ENCODE measurements at places on chromosomes 11 and 22. TPM values are rescaled to one million over a fixed set of nuclear protein-coding genes. Genes with fewer than 3 reads are reported as not detected.

Gene LRRC74B
- polyA plus RNA-seq, result not detected

Gene IGLL1
- polyA plus RNA-seq, result not detected

Gene ABTB2
- polyA plus RNA-seq, result 5.9 TPM

Gene BRD1
- 19.5 TPM for polyA plus RNA-seq

Gene TRIM49D1
- polyA plus RNA-seq, result not detected

Gene SCGB1C1
- not detected for polyA plus RNA-seq

Gene MS4A4A
- polyA plus RNA-seq, result 3.2 TPM

Gene NDUFS8
- 203 TPM for polyA plus RNA-seq

Gene OR6A2
- polyA plus RNA-seq, result not detected

Gene OR51B4
- polyA plus RNA-seq, result not detected

Gene BBOX1
- not detected for polyA plus RNA-seq

Gene PGA5
- 0.43 TPM for polyA plus RNA-seq

Gene GRM5
- not detected for polyA plus RNA-seq

Gene CTNND1
- 62.2 TPM for polyA plus RNA-seq

Gene USP2
- 19.5 TPM for polyA plus RNA-seq

Gene DUSP18
- polyA plus RNA-seq, result 4.3 TPM

Gene OR2D2
- polyA plus RNA-seq, result not detected

Gene PRAME
- polyA plus RNA-seq, result not detected

Gene APOA4
- 9,049 TPM for polyA plus RNA-seq

Gene MAJIN
- not detected for polyA plus RNA-seq

Gene GRAP2
- polyA plus RNA-seq, result 2.0 TPM

Gene UBQLNL
- not detected for polyA plus RNA-seq

Gene ZDHHC24
- polyA plus RNA-seq, result 6.9 TPM

Gene UBQLN3
- not detected for polyA plus RNA-seq

Gene SMTN
- 7.8 TPM for polyA plus RNA-seq

Gene APOBEC3H
- not detected for polyA plus RNA-seq

Gene HDAC10
- polyA plus RNA-seq, result 27.5 TPM

Gene SUSD2
- 82.9 TPM for polyA plus RNA-seq

Gene KCNK4
- not detected for polyA plus RNA-seq

Gene TMPRSS5
- 0.37 TPM for polyA plus RNA-seq

Gene OR8J1
- polyA plus RNA-seq, result not detected

All from small intestine (tissue), 16 donors.